ENCODE measurements at places on chromosomes 3 and 15.

DNA sequence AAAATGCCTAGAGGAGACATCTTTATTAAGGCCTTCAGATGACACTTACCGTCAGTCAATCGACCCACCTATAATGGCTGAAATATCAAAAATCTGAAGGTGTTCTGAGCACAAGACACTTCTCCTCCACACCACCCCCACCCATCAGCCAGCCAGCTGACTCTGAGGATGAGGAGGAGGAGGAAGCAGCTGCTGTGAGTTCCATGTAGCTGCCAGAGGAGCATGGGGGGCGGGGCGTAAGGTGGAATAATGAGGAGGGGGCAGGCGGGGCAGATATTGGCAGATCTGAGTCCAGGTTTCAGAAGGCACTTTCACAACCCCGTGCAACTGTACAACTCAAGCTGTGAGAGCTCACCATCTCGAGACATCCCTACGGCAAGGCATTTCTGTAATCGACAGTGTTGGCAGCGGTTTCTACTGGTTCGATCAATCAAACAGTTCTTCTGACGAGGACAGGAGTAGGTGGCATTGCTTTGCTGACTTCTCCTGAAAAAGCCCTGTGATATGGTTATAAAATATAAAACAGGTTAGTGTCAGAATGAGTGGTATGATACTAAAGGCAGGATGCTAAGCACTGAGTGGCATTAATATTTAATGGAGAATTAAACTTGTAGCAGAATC lies 35.4 kb upstream of the ICE2 start:
- DNase-seq: no peak

DNA sequence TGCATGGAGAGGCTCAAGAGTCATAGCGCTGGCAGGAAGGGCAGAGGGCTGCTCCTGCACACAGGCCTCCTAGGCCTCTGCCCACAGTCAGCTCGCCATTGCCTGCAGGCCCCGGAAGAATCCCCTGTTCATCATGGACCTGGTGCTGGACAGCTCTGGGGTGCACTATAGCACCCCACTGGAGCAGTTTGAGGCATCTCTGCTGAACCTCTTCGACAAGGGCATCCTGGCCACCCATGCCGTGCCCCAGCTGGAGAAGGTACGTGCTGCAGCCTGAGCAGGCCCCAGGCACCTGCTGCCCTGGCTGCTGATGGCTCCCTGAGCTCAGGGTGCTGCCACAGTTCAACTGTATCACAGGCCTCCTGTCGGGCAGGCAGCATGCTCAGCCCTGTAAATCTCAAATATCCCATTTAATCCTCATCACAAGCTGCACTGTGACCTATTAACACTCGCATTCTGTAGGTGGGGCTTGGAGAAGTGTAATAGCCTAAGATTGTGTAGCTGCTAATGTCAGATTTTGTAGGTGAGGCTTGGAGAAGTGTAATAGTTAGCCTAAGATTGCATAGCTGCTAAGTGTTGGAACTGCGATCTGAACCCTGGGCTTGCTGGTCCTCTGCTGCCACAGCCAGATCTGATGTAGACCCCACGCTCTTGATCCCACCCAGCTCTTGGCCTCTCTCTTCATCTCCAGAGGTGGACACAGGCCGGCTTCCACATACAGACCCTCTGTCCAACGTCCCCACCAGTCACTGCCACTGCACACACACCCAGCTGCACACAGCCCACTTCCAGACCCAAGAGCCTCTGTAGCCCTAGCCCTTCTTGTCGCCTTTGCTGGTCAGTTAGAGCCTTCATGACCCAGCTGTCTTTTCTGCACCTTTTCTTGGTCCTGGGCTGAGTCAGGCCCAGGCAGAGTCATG lies 31.9 kb downstream of the DNAH1 start:
- no peak for DNase-seq

DNA sequence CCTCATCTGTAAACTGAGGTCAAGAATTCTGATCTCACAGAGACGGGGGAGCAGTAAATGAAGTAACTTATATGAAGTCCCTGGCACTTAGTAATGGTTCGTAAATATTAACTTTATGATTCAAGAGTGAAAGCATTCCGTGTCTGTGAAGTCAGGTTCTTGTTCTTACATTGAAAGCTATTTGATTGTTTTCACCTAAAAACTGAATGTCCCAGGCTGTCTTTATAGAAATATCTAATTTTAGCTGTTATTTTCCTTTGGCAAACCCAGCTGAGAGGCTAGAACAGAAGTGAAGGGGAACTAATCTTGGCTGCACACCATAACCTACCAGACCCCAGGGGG lies 84.5 kb downstream of the CHSY1 start:
- DNase-seq: no peak

DNA sequence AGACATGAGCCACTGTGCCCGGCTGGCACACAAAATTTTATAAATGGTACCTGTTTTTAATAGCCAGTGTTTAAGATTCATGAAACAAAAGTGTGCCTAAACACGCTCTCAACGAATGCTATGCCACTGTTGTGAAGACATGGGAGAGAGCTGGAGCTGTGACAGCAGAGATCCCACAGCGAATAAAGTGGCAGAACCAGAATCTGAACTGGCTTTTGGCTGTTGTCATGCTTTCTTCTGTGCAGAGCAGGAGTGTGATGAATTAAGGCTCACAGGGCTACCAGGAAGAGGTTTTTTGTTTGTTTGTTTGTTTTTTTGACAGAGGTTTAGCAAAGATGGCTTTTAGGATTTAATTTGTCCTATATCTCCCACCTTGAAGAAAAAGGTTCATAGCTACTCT lies 14.5 kb downstream of the PTPRG start:
- no peak for DNase-seq

DNA sequence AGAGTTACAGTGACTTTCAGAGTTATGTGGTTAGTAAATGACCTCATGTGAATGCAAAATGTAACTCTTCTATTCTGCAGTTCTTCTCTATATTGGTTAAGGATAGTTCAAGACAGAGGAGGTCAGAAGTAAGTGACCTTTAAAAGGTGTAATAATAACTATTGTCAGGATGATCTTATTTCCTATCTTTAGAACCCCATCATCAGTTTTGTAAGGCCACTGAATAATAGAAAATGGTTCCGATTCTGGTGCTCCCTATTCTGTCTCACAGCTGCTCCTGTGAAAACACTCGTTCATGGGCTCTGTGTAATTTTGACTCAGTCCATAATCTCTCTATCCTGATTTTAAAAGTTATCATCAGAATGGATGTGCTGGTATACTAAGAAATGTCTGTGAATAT lies 463.3 kb downstream of the LPP start:
- DNase-seq: no peak

DNA sequence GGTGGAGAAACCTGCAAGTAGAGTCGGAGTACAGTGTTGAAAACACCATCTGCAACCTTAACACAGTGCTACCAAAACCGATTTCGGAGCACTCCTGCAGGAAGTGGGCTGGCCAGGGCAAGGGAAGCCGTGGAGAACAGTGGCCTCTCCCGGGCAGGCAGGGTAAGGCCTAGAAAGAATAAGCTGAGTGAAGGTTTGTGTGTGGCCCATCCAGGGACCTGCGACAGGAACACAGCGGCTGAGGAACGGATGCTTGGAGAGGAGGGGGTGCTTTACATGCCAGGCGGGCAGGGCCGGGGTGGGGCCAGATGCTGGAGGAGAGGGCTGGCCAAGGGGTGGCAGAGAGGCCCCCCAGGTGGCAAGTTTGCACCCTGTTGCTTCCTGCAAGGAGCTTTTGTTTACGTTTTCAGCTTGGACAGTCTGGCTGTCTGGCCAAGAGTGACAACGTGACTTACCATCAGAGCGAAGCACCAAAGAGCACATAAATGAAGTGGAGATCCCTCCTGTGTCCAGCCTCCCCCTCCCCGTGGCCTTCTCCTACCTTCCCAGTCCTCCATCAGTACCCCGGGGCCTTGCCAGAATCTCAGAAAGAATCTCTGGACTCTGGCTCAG lies 156.5 kb downstream of the PGPEP1L start:
- peak; percentile 30 for DNase-seq

DNA sequence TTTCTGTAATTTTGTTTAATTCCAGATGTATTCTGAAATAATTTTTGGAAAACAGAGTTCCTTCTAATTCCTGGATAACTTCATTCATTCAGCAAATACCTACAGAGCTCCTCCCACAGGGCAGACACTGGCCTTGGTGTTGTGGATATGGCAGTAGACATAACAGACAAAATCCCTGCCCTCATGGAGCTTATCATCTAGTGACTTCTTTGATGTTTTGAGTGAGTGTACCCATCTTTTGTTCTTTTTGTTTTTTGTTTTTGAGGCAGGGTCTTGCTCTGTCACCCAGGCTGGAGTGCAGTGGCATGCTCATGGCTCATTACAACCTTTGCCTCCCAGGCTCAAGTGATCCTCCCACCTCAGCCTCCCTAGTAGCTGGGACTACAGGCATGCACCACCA lies 21.1 kb downstream of the DET1 start:
- DNase-seq: no peak

DNA sequence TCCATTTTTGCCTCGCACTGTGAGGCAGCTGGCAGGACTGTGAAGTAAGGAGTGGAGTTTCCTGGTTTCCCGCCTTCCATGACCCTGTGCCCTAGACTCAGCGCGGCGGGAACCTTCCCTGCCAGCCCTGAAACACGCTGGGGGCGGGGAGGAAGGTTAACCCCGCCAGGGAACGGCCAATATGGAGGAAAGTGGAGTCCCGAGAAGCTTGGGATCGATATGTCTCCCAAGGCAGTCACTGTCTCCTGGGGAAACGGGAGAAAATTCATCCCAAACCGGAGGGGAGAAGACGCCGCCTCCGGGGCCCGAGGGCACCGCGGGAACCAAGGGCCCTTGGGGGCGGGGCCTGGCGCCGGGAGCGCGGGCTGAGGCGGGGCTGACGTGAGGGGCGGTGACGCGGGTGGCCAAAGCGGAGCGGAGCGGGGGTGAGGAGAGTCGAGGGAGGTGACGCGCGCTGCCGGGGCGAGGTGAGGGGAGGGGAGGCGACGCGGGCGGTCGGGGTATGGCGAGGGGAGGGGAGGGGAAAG lies at the start of gene HMCES:
TSS of gene HMCES (plus strand) at position 432 of the 527 bp plus-strand sequence. CDS start 863 bp downstream, outside the sequence.
- peak; percentile 88 for DNase-seq

DNA sequence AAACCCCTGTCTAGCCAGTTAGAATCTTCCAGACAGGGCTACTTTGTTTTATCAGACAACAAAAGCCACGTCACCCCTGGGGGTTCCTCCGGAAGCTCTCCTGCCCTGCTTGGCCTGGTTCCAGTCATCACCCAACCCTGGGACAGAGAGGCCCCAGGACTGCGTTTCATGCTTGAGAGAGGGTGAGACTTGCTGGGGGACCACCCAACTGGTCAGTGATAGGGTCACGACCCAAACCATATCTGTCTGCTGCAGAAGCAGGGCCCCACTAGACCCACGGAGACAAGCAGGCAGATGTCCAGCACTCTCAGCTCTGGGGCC lies 1.2 kb downstream of the NT5DC2 start:
- DNase-seq: no peak

Measured in stimulated activated CD4-positive, alpha-beta T cell treated with anti-CD3 and anti-CD28 coated beads, Interleukin-1b, Interleukin-23, amount 100 ng/mL, for 1 hour (primary cell).